ENCODE measurements at places on chromosomes 2 and 18.

GRCh38 chr2:241966647-241967466 lies 97.3 kb downstream of the RTP5 start:
- DNase-seq, result no peak

DNA sequence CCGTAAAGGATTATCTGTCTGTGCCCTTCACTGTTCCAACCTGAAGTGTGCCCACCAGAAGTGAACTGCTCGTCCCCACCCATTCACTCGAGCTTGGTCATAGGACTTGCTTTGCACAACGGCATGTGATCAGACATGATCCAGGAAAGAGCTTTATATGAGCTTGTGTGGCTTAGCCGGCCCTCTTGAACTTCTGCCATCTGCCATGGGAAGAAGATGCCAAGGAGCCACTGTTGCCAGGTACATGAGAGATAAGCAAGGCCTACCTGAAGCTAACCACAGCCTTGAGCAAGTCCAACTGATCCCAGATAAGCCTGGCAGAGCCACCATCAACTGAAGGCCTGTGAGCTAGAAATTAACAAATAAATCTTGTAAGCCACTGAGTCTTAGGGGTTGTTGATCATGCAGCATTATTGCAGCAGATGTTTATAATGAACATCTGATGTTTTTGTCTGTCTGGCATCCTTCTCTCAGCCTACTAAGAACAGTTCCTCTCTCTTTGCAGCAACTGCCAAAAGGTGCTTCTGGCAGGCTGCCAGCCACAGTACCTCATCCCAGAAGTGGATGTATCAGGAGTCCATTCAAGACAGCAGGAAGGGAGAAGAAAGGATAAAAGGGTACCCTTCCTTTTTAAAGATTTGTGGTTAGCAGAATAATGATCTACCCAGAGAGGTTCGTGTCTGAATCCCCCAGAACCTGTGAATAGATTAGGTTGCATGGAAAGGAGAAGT lies 16.8 kb downstream of the DBI start:
- no peak for DNase-seq

DNA sequence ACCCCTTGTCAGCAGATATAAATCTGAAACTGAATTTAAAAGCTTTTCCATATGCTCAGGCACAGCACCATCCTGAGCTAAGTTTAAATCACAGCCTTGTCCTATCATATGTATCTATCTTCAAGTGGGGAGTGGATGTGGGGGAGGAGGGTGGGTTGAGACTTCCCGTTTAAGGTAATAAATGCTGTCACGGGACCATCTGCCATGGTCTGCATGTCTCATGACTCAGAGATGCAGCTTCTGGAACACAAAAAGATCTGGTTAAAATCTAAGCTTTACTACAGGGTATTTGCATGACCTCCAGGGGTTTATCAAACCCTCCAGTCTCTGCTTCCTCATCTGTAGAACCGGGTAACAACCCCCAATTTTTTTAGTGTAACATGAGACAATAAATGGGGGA lies 377.7 kb upstream of the ST6GAL2 start:
- no peak for DNase-seq

GRCh38 chr2:190407246-190407661 lies 901 bp upstream of the MFSD6 start:
- no peak for DNase-seq

- no peak for DNase-seq
Measured at GRCh38 chr2:168920504-168921157, 19.5 kb downstream of the G6PC2 start.

DNA sequence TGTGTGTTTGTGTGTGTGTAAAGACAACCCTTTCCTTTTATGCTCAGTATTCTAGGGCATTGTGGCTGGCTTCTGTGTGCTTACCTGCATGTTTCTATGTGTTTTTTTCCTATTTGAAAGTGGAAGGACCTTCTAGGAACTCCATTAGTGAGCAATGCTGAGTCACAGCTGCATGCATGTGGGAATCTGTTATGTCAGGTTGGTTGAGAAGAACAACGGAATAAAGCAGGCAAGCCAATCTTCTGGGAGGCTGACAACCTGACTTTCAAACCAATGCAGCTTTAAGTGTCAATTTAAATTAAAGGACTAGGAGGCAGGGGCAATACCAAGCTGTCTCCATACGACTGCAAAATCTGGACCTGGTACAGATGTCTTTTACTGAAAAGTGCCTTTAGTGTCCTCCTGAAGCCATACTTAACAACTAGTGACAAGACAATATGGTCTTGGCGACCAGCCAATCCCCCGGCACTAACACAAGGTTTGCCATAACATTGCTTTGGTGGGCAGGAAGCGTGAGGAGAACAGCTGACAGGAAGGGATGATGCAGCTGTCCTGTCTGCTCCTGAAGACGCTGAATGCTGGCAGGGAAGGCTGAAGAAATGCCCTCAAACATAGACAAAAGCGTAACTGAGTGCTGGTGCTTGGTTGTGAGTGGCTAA lies 514.7 kb upstream of the CDH7 start:
- DNase-seq, result no peak

DNA sequence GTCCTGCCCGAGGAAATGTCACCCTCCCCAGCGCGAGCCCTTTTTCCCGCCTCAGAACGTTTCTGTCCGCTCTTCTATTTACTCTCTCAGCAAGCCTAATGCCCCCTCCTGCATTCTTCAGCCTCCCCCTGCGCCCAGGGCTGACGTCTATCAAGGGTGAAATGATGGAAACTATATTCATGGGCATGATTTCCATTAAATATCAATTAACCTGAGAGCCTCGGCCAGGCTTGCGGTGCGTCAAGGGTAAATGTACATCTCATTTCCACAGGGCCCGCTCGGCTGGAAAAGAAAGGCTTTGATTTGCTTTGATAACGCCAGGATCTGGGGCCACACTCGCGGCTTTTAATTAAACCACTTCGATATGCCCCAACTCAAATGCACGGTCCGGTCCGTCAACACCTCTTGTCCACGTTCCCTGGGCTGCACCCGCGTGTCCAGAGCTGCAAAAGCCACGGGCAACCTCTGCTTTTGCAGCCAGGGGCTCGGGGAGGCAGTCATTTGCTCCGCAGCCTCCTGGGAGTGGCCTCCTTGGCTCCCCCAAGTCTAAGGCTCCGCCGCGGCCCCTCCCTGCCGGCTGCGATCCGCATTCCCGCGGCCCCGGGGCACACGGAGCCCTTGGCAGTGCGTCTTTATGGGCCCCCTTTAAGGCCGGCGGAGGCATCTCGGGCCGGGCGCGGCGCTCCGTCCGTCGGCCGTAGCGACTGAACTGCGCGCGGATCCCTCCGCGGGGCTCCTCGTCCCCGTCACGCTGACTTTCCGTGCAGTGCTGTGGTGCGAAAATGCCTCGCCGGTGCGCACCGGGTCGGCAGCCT lies at the start of gene HOXD8:
Gene HOXD8, plus strand, starts transcription at position 724 of the 815 bp plus-strand sequence. CDS start 662 bp downstream, outside the sequence.
- DNase-seq, result no peak

DNA sequence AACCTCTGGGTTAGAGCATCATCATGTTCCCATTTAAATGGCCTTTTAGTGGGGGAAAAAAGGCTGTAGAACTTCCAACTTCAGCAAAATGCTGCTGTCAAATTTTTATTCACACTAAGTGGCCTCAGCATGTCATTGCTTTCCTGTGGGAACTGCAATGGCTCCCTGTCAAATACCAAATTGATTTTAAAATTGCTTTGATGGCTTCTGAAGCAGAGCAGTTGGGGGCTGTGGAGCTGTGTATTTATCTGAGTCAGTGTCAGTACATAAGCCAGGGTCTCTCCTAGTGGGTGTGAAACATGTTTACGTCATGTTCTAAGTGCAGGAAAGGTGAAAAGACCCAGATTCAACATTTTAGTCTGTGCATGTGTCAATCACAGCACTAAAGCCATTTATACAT lies 171.3 kb downstream of the CDH19 start:
- no peak for DNase-seq

DNA sequence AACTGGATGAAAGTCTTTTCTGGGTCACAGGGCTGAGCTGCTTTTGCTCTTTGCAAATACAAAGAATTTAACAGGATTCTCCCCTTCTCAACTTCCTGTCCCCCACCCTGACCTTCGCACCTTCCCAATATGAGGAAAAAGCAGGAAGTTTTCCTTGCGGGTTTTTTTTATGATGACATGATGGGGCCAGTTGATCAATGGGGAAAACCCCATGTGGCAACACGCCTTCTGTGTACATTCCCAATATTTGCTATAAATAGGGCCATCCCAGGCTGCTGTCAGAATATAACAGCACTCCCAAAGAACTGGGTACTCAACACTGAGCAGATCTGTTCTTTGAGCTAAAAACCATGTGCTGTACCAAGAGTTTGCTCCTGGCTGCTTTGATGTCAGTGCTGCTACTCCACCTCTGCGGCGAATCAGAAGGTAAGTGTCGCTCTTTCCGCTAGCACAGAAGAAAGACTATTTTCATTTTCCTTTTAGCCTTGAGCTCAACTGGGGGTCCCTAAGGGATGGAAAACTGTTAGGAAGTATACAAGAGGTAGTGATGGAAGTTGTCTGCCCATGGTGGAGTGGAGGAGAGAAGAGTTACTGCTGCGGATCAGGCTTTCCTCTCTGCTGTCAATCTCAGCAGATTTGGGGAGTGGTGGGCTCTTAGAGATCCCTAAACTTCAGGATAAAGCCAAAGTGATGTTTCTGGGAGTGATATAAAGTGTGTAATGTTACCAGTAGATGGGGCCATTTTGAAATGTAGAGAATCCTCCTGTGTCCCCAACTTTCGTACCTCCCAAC lies at the start of gene CCL20:
Gene CCL20, plus strand, starts transcription at position 281 of the 792 bp plus-strand sequence. Its CDS starts 70 bp downstream, at position 351.
- DNase-seq, result no peak

- DNase-seq, result no peak
Measured at GRCh38 chr2:38097988-38098385, 22.0 kb upstream of the CYP1B1 start.

DNA sequence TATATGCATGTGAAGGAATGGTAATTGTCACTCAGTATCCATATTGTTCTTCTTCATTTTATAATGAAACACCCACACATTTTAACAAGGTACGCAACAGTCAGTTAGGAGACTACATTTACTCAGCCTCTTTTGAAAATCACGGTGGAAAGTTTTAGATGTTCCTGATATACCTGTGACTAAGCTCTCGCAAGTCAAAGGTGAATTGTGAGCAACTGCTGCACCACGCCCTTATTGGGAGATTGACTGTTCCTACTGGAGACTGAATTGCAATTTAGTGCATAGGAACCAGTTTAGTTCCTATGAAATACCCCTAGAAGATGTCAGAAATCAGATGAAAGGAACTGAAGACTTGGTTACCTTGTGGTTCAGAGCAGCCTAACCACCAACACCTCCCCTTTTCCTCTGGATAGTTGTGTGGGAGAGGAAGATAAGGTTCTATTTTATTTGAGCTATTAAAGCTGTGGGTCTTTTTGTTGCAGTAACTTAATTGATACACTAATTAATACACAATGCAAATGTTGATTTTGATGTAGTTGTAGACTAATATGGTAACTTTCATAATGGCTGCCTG lies 1280.5 kb upstream of the CDH2 start:
- no peak for DNase-seq

GRCh38 chr18:64765908-64766307 lies 617.0 kb upstream of the LINC00305 start:
- no peak for DNase-seq

- DNase-seq, result peak; percentile 85
Measured at GRCh38 chr2:60439219-60439974, 114.1 kb downstream of the BCL11A start.

GRCh38 chr2:20455076-20455587 lies 8.3 kb downstream of the RHOB start:
- no peak for DNase-seq

DNA sequence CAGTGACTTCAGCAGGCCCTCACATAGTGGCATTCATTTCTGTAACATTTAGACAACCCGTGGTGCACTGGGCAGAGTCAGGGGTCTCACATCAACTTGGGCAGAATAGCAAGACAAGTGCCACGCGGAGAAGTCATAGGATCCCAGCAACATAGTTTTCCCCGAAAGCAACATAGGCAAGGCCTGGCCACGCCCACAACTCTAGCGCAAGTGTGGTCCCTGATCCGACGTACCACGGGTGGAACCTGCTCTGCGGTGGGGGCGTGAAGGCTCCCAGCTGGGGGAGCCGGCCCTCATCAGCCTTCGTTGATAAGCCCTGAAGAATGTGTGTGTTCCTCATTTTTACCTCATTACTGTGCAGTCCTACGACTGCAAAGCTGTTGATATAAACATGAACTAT lies 261.2 kb downstream of the EIPR1 start:
- DNase-seq, result no peak

GRCh38 chr2:225400060-225400511 lies 576 bp downstream of the NYAP2 start:
- no peak for DNase-seq

GRCh38 chr2:14143435-14143834 lies 489.1 kb upstream of the LRATD1 start:
- DNase-seq, result no peak

DNA sequence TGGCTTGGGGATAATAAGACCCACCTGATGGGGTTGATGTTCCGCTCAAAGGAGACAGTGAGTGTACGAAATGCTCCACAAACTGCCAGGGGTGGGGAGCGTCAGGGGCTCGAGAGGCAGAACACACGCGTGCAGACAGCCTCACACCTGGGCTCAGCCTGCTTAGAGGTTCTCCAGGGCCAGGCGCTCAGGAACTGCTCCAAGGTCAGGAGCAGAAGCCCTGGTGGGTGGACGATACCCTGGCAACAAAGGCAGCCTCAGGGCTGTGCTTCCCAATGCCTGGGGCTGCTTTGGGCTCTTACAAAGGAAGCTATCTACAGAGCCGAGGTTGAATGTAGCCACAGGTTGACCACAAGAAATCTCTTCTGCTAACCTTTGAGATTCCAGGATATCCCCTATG lies 114.4 kb downstream of the CLIP4 start:
- DNase-seq, result no peak

DNA sequence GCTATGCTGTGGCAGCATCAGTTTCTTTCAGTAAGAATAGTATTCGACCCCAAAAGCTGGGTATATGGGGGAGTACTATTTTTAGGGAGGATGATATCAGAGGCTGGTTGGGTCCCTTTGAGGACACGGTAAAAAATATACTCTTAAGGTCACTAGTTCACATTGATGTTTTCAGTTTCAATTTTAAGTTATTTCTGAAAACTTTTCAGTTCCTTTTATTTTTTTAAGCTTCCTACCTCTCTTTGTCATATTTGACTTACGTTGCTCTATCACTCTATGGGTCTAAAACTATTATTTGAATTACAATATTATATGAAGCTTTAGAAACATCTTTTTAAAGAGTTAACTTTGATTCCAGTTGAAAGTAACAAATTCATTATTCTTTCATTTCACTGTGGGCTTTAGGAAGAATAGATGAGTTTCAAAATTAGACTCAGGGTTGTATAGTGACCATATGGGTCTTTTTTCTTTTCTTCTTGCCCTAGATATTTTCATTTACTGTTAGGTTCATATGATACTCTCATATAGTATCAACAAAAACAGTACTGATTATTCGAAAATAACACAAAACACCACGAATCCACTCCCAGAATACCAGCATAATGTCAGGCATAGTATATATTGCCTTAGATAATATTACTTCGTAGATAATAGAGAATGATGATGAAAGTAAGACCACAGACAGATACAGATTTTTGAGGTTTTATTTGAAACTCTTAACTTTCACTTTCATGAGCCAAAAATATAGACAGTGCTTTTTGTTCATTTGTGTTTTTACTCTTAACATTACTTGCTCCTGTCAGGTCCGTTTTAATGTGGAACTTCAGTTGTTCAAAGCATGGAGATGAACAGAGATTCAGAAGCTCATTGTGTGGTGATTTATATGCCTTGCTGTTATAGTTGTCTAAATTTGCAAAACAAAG lies 9.8 kb downstream of the RMDN2 start:
- DNase-seq, result no peak
